Right renal pelvis (tissue), 4 donors: ENCODE measurements at places on chromosomes 1 and 21. TPM values are rescaled to one million over a fixed set of nuclear protein-coding genes. Genes with fewer than 3 reads are reported as not detected.

DNA sequence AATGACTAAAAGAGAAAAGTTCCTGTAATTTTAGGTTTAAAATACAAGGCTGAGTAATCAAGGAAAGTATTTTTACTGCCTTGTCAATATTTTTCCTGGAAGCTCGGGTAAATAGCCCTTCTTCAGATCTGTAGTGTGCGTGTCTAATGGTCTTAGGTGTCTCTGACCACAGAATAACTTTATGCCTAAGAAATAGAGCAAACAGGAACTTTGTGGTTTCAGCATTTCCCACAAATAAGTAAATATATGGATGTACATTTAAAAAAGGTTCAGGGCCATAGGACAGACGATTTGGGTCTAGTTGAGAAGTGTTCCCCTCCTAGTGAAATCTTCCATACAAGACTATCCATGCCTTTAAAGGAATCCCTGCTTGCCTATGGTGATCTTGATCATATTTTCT is 107.0 kb downstream of the ZC3H11B start:
- no peak for DNase-seq

GRCh38 chr1:12081648-12082396 is 18.7 kb downstream of the TNFRSF8 start:
- no peak for DNase-seq

DNA sequence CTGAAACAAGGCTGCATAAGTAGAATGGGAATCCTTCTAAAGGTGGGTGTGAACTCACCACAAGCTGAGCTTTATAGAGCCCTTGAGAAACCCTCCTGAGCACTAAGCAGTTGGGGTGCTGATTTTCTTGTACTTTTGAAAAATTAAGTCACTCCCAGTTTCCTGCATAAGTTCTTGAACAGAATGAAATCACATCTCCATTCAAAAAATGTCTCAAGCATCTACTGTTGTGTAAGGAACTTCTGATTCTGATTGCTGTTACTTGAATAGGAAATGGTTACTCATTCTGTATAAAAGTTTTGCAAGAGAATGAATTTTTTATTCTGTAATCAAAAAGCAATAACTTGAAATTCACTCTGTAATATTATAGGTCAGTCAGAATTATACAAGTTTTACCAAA is 50.8 kb upstream of the WNT2B start:
- DNase-seq, result no peak

Gene RGSL1
- polyA plus RNA-seq, result not detected

Gene PADI6
- polyA plus RNA-seq, result not detected

Gene DIO1
- 6.0 TPM for polyA plus RNA-seq

GRCh38 chr1:2121101-2121691 is 71.0 kb downstream of the PRKCZ start:
- no peak for DNase-seq

GRCh38 chr1:157115429-157115838 is 15.8 kb upstream of the ETV3L start:
- no peak for DNase-seq

Gene PRELP
- 7.5 TPM for polyA plus RNA-seq

- DNase-seq, result no peak
Observed at GRCh38 chr1:41319106-41319755, 42.0 kb upstream of the FOXO6 start.

Gene KCNN3
- 2.3 TPM for polyA plus RNA-seq

DNA sequence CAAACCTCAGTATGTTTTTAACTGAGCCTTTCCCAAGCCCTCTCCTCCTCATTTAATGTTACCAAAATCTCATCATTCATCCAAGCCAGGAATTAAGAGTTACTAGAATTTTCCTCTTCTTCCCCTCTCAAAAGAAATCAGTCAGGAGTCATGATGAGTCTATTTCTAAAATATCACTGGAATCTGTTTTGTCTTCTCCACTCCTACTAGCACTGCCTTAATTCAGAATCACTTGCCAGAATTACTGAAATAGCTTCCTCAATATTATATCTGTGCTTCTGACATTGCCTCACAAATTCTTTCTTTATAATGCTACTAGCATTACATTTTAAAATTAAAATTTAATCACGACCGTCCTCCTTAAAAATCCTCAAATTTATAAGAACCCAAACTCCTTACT is 106.1 kb downstream of the PTGER3 start:
- no peak for DNase-seq

Gene OR2L5
- polyA plus RNA-seq, result not detected

- DNase-seq, result no peak
Observed at GRCh38 chr1:176717066-176717750, 254.2 kb downstream of the PAPPA2 start.

Gene LCE1B
- polyA plus RNA-seq, result not detected

- no peak for DNase-seq
Observed at GRCh38 chr1:22450351-22451021, 1.2 kb upstream of the ZBTB40 start.

Gene RSPH1
- 12.7 TPM for polyA plus RNA-seq

Gene RO60
- 39.0 TPM for polyA plus RNA-seq

GRCh38 chr1:174197547-174197946 is 38.2 kb downstream of the RABGAP1L start:
- DNase-seq, result no peak

Gene TINAGL1
- 38.5 TPM for polyA plus RNA-seq

DNA sequence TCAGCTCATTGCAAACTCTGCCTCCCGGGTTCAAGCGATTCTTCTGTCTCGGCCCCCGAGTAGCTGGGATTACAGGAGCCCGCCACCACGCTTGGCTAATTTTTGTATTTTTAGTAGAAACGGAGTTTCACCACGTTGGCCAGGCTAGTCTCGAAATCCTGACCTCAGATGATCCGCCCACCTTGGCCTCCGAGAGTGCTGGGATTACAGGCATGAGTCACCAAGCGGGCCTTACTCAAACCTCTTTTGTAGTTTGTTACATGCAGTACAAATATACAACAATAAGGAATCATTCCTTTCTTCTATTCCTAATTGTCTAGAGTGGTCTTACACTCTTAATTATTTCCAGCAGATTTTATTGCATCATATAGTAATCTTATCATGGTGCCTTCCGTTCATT is 16.6 kb downstream of the SPATA17 start:
- no peak for DNase-seq

Gene ICOSLG
- 6.8 TPM for polyA plus RNA-seq

GRCh38 chr1:25360596-25361581 is 22.8 kb downstream of the TMEM50A start:
- DNase-seq, result no peak

DNA sequence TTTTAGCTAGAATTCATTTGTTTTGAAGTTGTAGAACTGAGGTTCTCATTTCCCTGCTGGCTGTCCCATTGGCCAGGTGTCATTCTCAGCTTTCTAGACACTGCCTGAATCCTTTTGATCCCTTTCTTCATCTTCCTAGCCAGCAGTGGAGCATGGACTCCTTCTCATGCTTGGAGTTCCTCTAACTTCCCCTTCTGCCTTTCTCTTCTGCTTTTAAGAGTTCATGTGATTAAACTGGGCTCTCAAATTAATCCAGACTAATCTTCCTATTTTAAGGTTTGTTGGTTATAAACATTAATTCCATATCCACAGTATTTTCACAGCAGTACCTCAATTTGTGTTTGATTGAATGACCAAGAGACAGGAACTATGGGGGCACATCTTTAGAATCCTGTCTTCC is 52.3 kb downstream of the ADAMTS5 start:
- DNase-seq, result no peak

Gene MAP1LC3C
- polyA plus RNA-seq, result 0.83 TPM
